ENCODE measurements at places on chromosomes 2 and 18.

DNA sequence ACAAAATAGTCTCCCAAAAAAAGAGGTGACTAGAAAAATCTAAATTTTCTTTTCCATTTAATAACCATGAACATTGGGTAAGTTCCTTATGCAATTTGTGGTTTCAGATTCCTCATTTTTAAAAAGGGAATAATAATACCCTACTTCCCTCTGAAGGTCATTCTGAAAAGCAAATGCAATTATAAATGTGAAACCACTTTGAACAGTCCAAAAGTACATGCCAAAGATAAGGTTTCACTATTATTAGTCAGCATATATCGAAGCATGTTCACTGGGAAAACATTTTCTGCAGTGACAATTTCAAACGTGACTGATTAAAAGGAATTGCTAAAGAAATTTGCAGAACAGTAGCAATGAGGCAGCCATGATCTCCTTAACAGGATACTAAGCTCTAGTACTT lies 100.1 kb upstream of the RNF152 start:
- DNase-seq, result no peak

DNA sequence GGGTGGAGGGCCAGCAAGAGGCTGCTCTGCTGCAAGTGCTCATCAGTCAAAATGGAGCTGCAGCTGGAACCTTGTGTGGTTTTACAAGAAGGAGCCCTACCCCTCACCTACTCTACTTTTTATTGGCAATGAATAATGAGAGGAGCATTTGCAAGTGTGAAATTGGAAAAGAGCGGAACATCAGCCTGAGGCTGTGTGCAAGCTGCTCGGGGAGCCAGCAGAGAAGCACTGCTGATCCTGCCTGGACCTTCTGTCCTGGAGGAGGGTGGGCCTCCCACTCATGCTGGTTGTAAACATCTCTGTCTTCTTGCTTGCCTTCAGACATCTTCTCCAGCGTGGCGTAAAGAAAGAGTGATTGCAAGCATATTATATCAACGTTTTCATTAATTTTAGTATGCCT lies 256.2 kb downstream of the DLGAP1 start:
- no peak for DNase-seq

GRCh38 chr2:107569496-107569895 lies 257.2 kb upstream of the RGPD4 start:
- no peak for DNase-seq

DNA sequence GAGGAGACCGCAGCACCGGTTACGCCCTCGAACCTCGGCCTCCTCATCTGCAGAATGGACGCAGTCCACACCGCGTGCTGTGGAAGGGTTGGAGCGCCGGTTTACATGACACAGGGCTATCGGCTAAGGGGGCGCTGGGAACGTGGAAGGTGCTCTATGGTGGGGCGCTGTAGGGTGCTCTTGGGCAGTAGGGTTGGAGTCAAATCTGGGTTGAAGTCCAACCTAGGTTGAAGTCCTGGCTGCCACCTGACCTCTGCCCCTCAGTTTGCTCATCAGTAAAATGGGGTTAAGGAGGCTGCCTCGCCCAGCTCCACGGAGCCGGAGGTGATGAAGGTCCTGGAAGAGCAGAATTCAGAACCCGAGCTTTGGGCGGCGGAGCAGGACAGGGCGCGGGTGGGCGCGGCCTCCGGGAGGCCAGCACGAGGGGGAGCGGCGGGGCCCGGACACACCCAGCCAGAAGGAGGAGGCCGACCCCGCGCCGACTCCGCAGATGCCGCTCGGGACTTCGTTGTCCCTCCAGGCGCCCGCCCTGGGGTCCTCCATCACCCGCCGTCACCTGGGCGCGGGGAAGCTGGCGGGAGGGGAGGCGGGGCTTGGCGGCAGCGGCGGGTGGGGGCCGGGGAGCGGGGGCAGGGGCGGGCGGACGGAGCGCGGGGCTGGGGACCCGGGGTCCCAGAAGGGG lies 558 bp upstream of the GAREM2 start:
- DNase-seq, result no peak

- DNase-seq, result peak; percentile 11
These were observed 89.6 kb downstream of the UPP2 start for GRCh38 chr2:158191076-158191895.

DNA sequence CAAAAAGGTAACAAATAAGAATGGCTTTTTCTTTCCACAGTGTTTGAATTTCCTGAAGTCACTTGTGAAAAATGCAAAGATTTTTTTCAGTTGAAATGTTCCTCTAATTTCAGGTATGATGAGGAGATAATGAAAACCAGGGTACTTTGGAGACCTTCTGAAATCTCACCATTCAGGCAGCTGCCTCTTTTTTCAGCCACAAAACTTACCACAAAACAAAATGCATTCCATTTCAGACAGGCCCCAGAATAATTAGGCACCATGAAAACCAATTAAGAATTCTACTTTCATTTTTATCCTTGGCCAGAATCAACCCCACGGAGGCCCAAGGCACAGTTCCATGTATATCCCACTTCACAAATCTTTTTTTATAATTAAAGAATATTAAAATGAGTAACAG lies 880.3 kb upstream of the ACVR2A start:
- no peak for DNase-seq

DNA sequence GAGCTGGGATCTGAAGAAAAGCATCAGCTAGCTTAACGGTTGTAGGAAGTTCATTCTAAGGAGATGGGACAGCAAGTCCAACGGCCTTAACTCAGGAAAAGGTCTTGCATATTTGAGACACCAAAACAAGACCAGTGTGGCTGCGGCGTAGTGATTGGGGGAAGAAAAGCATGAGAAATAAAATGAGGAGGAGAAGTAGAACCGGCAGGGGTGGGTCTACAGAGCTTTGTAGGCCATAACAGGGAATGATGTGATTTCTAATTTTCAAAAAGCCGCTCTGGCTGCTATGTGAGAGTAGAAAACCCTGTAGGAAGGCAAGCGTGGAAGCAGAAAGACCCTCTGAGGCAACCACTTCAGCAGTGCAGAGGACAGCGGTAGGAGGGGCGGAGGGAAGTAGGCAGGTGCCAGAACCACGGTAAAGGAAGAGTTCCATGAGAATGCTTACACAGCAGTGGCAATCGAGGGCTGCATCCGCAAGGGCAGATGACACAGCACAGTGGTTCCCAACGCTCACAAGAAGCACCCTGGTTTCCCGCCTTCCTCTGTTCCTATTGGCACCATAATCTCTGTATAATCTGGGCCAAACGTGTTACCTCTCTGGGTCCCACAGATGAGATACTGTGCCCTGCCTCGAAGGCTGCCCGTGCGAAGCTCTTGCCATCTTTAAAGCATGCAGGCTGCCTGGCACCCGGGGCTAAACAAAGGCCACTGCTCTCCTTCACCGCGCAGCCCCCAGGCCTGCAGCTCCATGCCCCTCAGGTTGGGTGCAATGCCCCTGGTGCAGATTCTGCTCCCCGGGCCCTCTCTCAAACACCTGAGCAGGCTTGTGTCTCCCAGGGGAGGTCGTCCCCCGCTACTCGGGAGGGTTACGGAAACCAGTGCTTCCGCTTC lies 795 bp downstream of the ANKRD39 start:
- no peak for DNase-seq

DNA sequence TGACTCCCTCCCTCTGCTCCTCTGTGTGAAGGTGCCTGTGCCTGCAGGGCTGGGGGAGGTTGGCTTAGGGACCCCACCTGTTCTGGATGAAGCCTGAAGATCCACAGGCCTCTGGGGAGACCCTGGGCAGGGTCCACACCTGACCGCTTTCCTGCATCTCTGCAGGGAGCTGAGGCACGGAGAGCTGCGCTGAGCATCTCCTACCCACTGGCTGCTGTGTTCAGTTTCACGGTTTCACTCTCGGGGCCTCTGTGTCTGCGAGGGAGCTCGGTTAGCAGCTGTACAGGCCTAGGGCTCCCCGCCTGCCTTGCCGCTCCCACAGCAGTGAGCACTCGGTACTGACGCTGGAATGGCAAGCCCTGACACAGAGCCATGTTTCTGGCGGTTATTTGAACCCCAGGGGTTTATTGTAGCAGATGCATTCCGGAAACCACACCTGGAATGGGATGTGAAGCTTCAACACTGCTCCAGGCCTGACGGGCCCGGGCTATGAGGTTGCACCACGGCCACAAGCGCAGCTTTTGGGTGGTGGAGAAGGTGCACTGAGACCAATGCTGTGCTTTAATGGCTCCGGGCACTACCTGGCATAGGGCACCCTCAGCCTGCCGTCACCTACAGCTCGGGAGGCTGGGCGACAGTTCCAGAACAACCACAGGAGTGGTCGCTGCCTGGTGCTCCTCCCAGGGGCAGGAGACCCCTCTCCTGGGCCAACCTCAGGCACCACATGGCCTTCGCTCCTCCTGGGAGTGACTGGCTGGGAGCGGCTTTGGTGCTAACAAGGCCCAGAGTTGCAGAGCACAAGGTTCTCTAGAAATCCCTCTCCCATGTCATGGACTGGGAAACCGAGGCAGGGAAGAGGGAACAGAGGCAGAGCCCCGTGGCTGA lies 257.9 kb downstream of the NDUFA10 start:
- DNase-seq, result no peak

- no peak for DNase-seq
These were observed 3.0 kb downstream of the EN1 start for GRCh38 chr2:118844261-118845004.

GRCh38 chr18:49177812-49178211 lies 227.0 kb upstream of the SMAD7 start:
- no peak for DNase-seq

- DNase-seq, result no peak
These were observed 60.9 kb downstream of the ATF2 start for GRCh38 chr2:175107146-175107545.

DNA sequence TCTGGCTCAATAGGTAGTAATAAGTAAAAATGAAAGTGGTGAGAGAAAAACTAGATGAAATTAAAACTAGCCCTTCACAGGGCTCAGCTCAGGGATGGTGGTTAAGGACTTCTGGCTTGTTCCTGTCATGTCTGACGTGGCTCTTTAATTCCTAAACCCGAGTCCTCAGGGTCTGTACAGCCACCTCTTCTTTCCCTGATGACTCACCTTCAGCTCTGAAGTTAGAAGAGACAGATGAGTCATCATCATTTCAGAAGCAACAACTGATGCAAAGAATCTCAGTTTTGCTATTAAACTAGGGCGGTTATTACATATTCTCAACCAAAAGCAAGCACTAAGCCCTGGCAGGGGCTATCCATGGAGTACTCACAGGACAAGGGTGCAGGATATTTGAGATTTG lies 24.0 kb upstream of the ITGB6 start:
- DNase-seq, result no peak

- no peak for DNase-seq
These were observed 95.6 kb downstream of the CYP26B1 start for GRCh38 chr2:72051971-72052505.

DNA sequence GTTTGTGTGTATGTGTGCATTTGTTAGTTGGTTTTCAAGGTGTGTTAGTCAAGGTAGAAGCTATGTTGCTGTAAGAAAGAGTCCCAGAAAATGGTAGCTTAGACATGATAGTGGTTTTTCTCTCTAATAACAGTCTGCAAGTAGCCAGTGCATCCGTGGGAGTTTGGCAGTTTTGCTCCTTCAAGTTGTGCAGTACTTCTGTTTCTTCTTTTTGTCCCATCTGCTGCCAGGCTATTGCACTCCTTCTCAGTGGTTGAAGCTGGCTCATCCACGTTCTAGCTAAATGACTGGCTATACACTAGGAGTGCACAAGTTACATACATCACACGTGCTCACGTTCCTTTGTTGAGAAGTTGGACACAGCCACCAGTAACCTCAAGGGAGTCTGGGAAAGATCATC lies 134.7 kb downstream of the ASXL3 start:
- DNase-seq, result no peak

- no peak for DNase-seq
These were observed 15.9 kb downstream of the ERFE start for GRCh38 chr2:238174701-238175100.

DNA sequence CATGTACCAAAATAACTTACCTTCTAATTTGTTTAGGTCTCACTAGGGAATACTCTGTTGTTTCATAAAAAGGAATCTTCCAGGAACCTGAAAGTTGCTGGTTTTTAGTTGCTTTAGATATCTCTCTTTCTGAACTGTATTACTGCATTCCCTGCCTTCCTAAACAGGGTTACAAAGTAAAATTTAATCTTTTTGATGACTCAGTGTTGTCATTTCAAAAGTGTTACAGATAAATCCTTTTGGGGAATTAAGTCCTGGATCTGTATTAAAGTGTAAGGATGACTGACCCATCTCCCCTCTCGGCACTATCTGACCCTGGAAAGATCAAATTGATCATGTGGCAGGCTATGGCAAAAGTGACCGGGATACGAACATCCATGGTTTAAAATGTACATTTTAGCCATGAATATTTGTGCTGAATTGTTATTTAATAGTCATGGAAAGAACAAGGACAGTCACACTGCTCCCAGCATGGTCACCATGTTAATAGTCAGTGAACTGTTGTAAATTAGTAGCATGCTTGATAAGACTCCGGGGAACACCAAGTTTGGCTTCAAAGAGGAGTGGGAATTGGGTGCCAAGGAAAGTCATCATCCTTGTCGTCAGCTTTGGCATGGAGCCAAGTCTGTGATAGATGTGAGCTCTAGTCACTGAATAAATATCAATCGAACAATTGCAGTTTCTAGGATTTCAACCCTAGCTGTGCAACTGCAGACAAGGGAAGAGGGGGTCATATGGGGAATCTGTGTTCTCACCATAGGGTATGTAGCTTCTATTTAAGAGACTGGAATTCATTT lies 4.2 kb downstream of the PLEKHA3 start:
- DNase-seq, result no peak

DNA sequence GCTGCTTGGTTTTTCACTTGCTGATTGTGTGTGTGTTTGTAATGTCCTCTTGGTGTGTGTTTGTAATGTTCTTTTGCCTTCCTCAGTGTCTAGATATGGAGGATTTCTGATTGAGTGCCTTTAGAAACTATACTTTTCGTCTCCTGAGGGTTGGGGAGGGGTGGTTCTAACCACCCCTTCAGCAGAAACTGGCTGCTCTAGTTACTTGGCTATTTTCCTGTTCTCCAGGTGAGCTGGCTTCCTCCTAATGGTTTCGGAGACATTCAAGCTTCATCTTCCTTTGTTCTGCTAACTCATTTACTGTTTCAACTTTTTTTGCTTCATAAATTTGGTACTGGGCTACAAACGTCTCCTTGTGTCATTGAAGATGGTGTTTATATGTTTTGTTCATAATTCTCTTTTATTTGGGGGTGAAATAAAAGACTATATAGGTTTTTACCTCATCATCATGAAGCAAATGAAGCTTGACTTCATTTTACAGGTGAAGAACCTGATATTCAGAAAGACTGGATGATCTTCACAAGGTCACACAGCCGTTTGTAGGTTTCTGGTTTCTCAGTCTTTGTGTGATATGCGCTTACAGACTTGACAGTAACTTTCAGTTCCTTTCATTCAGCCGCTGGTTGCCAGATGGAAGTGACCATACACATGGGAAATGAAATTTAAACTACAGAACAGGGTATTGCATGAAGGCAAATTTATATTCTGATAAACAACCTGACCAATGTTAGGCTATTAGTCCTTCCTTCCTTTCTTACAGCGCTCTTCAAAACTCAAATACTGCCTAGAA lies 238.5 kb downstream of the GALR1 start:
- no peak for DNase-seq

DNA sequence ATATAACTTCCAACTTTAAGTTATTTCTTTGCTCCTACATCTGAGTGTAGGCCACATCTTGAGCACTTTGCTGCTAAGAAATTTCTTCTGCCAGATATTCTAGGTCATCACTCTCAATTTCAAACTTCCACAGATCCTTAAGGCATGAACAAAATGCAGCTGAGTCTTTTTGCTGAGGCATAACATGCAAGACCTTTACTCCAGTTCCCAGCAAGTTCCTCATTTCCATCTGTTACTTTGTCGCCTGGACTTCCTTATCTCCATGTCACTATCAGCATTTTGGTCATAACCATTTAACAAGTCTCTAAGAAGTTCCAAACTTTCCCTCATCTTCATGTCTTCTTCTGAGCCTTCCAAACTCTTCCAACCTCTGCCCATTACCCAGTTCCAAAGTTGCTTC lies 1077.3 kb upstream of the TMEFF2 start:
- DNase-seq, result no peak

All from stimulated activated CD4-positive, alpha-beta T cell treated with anti-CD3 and anti-CD28 coated beads, Interleukin-4, amount 100 ng/mL, for 48 hours (primary cell).